Lung (tissue), 17 donors: ENCODE measurements at places on chromosomes 4 and X. TPM values are rescaled to one million over a fixed set of nuclear protein-coding genes. Genes with fewer than 3 reads are reported as not detected.

DNA sequence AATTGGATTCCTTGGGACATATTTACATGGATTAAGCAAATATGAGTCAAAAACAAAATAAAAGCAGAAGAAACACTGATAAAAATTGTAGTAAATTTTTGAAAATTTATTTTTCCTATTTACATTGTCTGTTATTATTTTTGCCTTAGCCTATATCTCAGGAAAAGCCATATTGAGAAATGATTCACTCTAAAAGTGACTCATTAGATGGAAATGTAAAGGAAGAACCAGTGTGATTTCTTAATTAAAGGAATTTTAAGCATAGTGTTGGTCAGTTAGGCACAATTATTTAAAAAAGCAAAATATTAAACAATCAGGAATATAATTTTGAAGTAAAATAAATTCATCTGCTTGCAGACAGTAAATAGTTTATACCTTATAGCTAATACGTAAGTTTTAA lies 167.4 kb upstream of the NAP1L5 start:
- H3K27ac ChIP-seq = no peak overlapping the region
- H3K4me1 ChIP-seq = peaks cover 25% of the 10 kb centered on the region
- H3K4me3 ChIP-seq = no peak overlapping the region

BANK1 gene
- total RNA-seq = 20.5 TPM

GRCh38 chr4:181468451-181468850 lies 774.8 kb upstream of the TENM3 start:
- no peaks in the 10 kb centered on the region for H3K4me1 ChIP-seq
- H3K4me3 ChIP-seq = no peak overlapping the region
- H3K27me3 ChIP-seq = no peaks in the 10 kb centered on the region
- H3K27ac ChIP-seq = no peak overlapping the region
- no peaks in the 10 kb centered on the region for H3K36me3 ChIP-seq

RRH gene
- 0.21 TPM for total RNA-seq

- DNase-seq = no peak
- H3K27me3 ChIP-seq = no peaks in the 10 kb centered on the region
- no peak overlapping the region for H3K4me3 ChIP-seq
- peaks cover 7% of the 10 kb centered on the region for H3K4me1 ChIP-seq
- no peak overlapping the region for H3K27ac ChIP-seq
Measured at GRCh38 chr4:182495645-182496385, 252.6 kb downstream of the TENM3 start.

RASL11B gene
- total RNA-seq = 5.7 TPM

- H3K4me1 ChIP-seq = peaks cover 1% of the 10 kb centered on the region
- H3K27me3 ChIP-seq = no peaks in the 10 kb centered on the region
- no peaks in the 10 kb centered on the region for H3K36me3 ChIP-seq
- peak overlapping the region; percentile 21 for H3K27ac ChIP-seq
Measured at GRCh38 chr4:151489462-151490203, 80.7 kb downstream of the FHIP1A start.

GRCh38 chrX:96985046-96985445 lies 101.3 kb downstream of the RPA4 start:
- no peak for DNase-seq
- no peaks in the 10 kb centered on the region for H3K36me3 ChIP-seq
- H3K4me1 ChIP-seq = no peaks in the 10 kb centered on the region
- H3K4me3 ChIP-seq = no peak overlapping the region
- H3K27me3 ChIP-seq = peaks cover 33% of the 10 kb centered on the region
- H3K27ac ChIP-seq = no peak overlapping the region

NLGN3 gene
- total RNA-seq = 0.86 TPM

- no peaks in the 10 kb centered on the region for H3K4me1 ChIP-seq
- H3K4me3 ChIP-seq = peak overlapping the region; percentile 54
- no peak for DNase-seq
Measured at GRCh38 chrX:11757397-11757718, 679 bp upstream of the MSL3 start.

FGFBP1 gene
- total RNA-seq = not detected

MAGEA10 gene
- not detected for total RNA-seq

ZAR1 gene
- total RNA-seq = not detected

DNA sequence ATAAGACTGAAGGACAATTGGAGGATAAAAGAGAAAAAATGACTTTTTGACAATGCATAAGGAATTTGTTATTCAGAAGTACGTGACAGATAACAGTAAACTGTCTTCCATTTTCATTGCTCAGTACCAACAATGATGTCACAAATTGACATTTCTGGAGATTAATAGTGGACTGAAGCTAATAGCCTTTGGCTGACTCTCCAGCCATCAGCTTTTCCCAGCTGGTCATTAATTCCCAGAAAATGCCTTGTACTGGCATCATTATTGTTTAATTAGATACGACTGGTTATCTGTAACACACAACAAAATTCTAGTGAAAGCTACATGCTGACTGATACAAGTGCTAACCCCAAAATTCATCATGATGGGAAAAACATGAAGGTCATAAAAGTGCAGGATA lies 147.9 kb upstream of the FGF13 start:
- no peak for DNase-seq
- H3K27ac ChIP-seq = no peak overlapping the region
- H3K27me3 ChIP-seq = peaks cover 3% of the 10 kb centered on the region
- no peak overlapping the region for H3K4me3 ChIP-seq
- H3K36me3 ChIP-seq = no peaks in the 10 kb centered on the region

RPL36A gene
- 199 TPM for total RNA-seq

DNA sequence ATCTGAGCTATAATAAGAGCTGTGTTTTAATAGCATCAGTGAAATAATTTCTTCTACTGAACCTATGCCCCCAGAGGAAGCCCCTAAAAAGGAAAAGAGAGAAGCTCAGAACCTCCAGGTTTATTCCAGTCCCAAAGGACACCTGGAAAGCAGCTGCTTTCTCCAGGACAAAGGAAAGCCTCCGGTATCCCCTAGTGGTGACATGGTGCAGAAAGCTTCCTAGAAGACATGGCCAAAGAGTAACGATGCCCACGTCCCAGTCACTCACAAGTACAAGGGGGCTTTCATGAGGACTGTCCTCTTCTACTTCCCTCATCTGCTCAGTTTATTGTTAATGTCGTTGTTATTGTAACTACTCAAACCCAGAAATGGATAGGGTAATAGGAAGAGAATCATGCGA lies 343.9 kb downstream of the UNC5C start:
- no peaks in the 10 kb centered on the region for H3K27me3 ChIP-seq
- no peaks in the 10 kb centered on the region for H3K36me3 ChIP-seq
- no peaks in the 10 kb centered on the region for H3K4me1 ChIP-seq
- H3K27ac ChIP-seq = no peak overlapping the region

DNA sequence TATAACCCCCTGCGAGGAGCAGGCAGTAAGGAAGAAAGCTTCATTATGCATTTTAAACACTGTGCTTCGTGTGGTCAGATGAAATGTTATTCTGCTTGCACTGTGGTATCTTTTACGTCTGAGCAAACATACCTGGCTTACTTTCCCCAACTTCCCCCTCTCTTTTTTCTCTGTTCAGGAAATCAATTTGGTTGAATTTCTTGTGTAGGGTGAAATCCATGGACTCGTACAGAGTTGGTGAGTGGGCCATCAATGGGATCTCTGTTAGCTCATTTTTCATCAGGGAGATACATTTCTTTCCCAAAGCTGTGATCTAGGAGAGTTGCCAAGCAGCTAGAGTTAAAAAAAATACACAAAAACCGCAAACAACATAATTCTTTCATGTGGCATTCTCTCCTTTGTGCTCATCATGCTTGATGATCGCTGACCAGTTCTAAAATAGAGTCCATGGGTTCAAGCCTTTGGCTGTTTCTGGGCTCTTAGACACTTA lies 98.5 kb downstream of the FRAS1 start:
- peak; percentile 29 for DNase-seq
- H3K4me1 ChIP-seq = peaks cover 19% of the 10 kb centered on the region
- H3K4me3 ChIP-seq = no peak overlapping the region
- no peaks in the 10 kb centered on the region for H3K27me3 ChIP-seq

DNA sequence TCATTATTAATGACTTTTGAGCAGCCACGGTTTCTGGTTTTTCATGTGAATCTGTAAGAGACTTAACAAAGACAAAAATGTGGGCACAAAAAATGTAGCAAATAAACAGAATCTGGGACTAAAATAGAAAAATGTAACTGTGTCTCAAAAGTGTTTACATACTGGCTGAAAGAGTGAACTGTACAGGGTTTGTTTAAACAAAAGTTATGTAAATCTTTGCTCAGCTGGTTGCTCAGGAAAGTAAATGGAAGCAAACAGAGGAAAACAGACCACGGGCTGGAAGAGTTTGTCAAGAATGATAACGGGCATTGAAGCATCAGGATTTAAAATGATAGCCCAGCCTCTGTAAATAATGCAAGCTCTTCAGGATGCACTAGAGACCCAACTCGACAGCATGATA lies 921.8 kb upstream of the FTHL17 start:
- no peak overlapping the region for H3K4me3 ChIP-seq
- peak; percentile 66 for DNase-seq
- no peaks in the 10 kb centered on the region for H3K4me1 ChIP-seq

LRIT3 gene
- total RNA-seq = 0.26 TPM

ART3 gene
- not detected for total RNA-seq

GRCh38 chr4:67452100-67452845 lies 93.0 kb downstream of the CENPC start:
- no peaks in the 10 kb centered on the region for H3K27me3 ChIP-seq
- H3K4me1 ChIP-seq = no peaks in the 10 kb centered on the region
- H3K36me3 ChIP-seq = peaks cover 5% of the 10 kb centered on the region
- DNase-seq = no peak

GAGE12E gene
- not detected for total RNA-seq

DNA sequence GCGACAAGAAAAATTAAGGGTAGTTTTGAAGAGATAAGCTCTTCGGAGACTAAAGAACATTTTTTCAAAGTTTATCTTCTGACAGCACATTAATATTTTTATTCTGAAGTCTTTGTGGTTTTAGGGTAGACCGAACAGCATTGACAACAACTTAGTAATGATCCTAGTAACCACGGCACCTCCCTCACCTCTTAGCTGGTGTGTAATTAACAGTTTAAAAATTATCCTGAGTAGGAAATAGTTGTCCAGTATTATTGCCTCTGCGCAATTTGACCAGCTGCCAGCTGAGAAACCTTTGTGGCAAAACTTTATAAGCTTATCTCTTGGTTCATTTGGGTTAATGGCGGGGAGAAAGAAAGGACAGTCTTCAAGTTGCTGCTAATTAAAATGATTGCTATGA lies 213.6 kb downstream of the CBLL2 start:
- no peaks in the 10 kb centered on the region for H3K27me3 ChIP-seq
- no peak overlapping the region for H3K27ac ChIP-seq
- H3K4me3 ChIP-seq = no peak overlapping the region
- no peaks in the 10 kb centered on the region for H3K4me1 ChIP-seq
- DNase-seq = no peak

DNA sequence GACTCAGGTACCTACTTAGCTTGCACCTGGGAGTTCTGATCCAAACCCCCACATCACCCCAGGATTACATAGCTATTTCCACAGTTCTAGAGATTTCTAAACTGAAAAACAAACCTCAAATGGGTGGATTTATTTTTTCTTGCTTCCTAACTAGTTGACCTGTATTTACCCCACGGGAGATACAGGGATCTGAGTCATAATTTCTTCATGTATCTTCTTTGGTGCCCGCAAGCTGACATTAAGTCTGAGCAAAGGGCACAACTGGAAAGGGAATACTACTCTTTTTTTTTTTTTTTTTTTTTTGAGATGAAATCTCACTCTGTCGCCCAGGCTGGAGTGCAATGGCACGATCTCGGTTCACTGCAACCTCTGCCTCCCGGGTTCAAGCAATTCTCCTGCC lies 10.0 kb upstream of the ELOVL6 start:
- no peak overlapping the region for H3K4me3 ChIP-seq
- H3K27ac ChIP-seq = no peak overlapping the region
- no peaks in the 10 kb centered on the region for H3K4me1 ChIP-seq
- no peaks in the 10 kb centered on the region for H3K36me3 ChIP-seq

DNA sequence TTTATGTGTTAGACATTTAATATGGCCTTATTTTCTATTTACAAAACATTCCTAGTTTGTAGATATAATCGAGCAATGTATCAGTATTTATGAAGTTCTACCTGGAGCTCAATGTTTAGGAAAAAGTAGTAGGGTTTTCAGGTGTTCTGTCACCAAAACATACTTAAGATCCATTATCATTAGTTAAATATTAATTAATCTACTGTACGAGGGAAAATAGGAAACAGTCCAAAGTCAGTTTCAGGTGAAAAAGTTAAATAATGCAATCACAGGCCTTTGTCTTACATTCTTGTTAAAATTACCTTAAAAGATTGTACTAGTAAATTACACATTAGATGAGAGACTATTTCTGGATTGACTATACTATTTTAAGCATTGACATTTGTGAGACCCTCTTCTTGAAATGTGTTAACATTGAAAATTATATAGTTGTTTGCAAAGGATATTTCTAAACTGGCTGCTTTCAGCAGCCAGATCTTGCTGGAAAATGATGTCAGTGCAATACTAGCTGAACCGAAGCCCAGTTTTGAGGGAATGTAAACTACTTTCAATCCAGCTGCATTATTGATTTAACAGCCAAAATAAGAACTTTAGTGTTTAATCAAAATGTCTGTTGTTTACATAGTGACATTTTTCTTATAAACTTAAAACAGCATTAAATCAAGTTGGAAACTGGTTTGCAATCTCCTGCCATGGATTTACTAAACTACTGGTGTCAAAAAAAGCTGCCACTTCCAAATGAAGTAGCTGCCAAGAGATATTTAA lies 19.3 kb downstream of the GUCY1B1 start:
- H3K27me3 ChIP-seq = no peaks in the 10 kb centered on the region
- no peak overlapping the region for H3K4me3 ChIP-seq
- H3K4me1 ChIP-seq = peaks cover 4% of the 10 kb centered on the region

DNA sequence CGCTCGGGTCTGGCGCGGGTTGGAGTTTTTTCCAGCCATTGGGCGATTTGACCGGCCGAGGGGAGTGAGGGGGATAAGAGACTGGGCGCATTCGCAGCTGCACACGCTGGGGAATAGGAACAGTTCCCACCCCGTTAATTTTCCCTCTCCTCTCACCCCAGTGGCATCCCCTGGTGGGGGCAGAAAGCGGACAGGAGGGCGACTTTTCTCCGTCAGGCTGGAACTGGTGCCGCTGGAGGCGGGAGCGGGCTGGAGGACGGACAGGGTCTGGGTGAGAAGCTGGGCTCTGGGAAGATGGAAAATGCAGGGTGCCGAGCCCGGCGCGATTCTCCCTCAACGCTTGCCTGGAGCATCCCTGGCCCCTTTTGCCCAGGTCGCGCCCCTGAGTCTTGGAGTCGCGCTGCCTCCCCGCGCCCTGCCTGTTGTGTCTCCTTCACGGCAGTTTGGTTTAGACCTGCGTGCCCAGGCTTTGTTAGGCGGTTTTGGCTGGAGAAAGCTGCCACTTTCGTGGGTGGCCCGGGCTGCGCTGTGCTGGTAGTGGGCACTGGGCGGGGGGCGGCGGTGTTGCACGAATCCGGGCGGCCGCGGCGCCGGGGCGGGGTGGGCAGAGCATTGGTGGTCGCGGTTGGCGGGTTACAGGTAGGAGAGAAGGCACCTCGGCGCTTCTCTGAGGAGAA lies 2.0 kb downstream of the ADGRL3 start:
- peak; percentile 44 for DNase-seq
- H3K27ac ChIP-seq = peak overlapping the region; percentile 18
- H3K27me3 ChIP-seq = peaks cover 12% of the 10 kb centered on the region
- H3K4me1 ChIP-seq = no peaks in the 10 kb centered on the region
- H3K4me3 ChIP-seq = peak overlapping the region; percentile 51

DNA sequence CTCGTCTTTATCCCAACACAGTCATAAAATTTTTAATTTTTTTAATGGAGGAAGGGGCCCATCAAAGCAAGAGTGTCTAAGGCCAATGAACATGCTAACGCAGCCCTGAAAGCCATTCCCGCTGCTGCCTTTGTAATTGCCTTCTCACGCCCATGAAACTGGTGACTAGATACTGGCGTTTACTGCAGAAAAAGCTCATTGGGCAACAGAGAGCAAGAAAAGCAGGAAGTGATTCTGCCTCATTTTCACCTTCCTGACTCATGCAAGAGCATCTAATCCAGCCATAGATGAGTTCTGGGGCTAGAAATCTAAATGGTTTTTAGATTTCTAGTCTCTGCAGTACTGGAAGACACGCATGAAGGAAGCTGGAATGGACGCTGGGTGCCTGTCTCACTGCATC lies 72.5 kb downstream of the ANXA3 start:
- no peaks in the 10 kb centered on the region for H3K36me3 ChIP-seq
- no peaks in the 10 kb centered on the region for H3K27me3 ChIP-seq
- H3K4me1 ChIP-seq = no peaks in the 10 kb centered on the region
- H3K27ac ChIP-seq = no peak overlapping the region
